ENCODE measurements at places on chromosomes 12 and 14.

- DNase-seq = no peak
Observed at GRCh38 chr12:69658203-69658602, 40.9 kb downstream of the BEST3 start.

- no peak for DNase-seq
Observed at GRCh38 chr12:42270596-42270995, 32.5 kb upstream of the YAF2 start.

DNA sequence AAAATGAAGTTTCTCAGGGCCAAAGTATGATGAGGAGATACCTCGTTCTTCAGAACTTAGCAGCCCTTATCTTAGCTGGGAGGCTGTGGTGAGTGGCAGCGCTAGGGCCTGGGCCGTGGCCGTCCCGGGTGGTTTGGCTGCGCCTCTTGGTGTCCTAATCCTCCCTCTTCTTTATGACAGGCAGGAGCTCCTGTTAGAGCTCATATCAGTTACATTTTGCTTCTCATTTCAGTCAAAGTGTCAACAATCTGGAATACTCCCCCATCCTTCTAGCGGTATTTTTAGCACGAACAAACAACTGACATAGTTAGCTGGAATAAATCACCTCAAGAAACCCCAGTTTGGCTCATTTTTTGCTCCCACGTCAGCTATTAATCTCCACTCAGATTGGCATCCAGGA, 188.8 kb downstream of the TTC7B start:
- DNase-seq = no peak

DNA sequence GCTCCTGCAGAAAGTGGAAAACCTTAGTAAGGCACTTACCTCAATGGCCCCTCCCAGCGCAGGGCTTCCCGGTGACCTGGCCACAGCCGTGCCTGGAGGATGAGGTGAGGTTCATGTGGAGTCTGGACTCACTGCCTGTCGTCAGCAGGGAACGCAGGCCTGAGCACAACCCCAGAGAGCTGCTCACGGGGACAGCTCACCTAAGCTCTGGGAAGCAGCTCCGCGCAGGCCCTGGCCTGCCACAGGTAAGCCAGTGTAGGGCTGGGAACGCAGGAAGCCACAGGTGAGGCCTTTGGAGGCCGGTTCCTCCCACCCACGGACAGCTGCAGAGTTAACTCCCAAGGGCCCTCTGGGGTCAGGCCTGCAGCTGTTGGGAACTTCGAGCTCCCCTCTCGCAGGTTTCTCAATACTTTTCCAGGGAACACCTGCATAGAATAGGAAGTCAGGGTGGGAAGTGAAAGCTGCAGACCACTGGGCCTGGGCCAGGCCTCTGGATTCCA, 32.7 kb downstream of the ANAPC7 start:
- DNase-seq = no peak

- DNase-seq = no peak
Observed at GRCh38 chr12:125467363-125467762, 402.1 kb downstream of the AACS start.
